Activated naive CD8-positive, alpha-beta T cell treated with anti-CD3 and anti-CD28 coated beads for 36 hours (primary cell): ENCODE measurements at places on chromosomes 5 and 9. TPM values are rescaled to one million over a fixed set of nuclear protein-coding genes. Genes with fewer than 3 reads are reported as not detected.

Gene OR5C1
- total RNA-seq = not detected

GRCh38 chr5:117455236-117456233 is 880.9 kb upstream of the SEMA6A start:
- DNase-seq = no peak

Gene PCDHGB6
- not detected for total RNA-seq

DNA sequence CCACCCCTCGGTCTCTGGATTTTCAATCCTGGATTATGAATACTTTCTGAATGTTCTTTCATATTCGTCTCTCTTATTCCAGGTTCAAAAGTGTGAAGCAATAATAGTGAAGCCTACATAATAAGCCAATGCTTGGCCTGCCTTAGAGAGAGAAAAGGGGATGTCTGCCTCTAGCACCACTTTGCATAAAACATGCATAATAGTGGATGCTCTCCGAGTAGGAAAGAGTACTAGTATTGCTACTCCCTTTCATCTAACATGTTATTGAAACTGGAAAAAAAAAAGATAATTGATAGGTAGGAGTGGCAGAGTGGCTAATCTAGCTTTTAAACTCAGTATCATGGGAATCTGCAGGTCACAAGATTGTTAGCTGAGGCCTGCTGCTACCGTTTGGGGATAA is 158.1 kb downstream of the SPATA31D1 start:
- no peak for DNase-seq

DNA sequence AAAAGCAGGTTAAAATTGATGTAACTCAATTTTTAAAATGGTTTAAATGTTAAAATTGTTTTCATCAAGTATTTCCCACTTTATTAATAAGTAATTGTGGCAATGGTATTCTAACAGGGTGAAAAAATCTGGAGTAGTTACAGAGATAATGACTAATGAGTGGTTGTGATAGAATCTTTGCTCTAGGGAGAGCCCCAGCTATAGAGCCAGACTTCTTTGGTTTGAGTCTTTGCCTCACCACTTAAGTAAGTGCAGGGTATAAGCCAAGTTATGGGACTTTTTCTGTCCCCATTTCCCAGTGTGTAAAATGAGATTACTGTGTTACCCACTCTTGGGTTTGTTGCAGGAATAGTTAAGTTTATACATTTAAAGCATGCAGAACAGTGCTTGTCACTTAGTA is 158.1 kb downstream of the FER start:
- DNase-seq = no peak

Gene TAF1L
- total RNA-seq = 0.04 TPM

Gene CCDC192
- total RNA-seq = not detected

DNA sequence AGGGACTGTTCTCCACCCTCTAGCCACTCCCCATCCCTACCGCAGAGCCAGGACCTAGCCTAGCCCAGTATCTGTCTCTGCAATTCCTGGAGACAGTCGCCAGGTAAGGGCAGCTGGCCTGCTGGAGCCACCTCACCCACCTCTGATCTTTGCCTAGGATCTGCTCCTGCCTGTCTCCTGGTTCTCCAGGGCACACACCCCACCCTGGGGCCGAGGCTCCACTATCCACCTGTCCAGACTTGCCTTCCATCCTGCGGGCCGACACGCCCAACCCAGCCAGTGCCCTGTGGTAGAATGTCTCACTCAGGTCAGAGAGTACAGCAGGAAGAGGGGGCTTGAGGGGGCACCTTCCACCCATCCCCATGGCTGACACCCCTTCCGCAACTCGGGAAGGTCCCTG is 15.7 kb upstream of the AQP7 start:
- DNase-seq = no peak

Gene MCIDAS
- 0.31 TPM for total RNA-seq
